Esophagus muscularis mucosa (tissue), 4 donors: ENCODE measurements at places on chromosomes 16 and 17. TPM values are rescaled to one million over a fixed set of nuclear protein-coding genes. Genes with fewer than 3 reads are reported as not detected.

CACNG5 gene
- total RNA-seq, result not detected

MYH3 gene
- total RNA-seq, result 2.4 TPM

EVI2A gene
- total RNA-seq, result 3.2 TPM

C17orf107 gene
- 0.32 TPM for total RNA-seq

HSF4 gene
- total RNA-seq, result 27.3 TPM

GCSH gene
- 14.6 TPM for total RNA-seq

SMIM22 gene
- total RNA-seq, result not detected

MAF gene
- total RNA-seq, result 30.4 TPM

HOXB8 gene
- not detected for total RNA-seq

RHBDF1 gene
- 43.0 TPM for total RNA-seq

CBFB gene
- 39.8 TPM for total RNA-seq

PIGQ gene
- total RNA-seq, result 44.7 TPM

CD300E gene
- total RNA-seq, result 0.39 TPM

SLC16A11 gene
- not detected for total RNA-seq

PSME3 gene
- total RNA-seq, result 81.2 TPM

ZNF771 gene
- total RNA-seq, result 21.0 TPM

DNA sequence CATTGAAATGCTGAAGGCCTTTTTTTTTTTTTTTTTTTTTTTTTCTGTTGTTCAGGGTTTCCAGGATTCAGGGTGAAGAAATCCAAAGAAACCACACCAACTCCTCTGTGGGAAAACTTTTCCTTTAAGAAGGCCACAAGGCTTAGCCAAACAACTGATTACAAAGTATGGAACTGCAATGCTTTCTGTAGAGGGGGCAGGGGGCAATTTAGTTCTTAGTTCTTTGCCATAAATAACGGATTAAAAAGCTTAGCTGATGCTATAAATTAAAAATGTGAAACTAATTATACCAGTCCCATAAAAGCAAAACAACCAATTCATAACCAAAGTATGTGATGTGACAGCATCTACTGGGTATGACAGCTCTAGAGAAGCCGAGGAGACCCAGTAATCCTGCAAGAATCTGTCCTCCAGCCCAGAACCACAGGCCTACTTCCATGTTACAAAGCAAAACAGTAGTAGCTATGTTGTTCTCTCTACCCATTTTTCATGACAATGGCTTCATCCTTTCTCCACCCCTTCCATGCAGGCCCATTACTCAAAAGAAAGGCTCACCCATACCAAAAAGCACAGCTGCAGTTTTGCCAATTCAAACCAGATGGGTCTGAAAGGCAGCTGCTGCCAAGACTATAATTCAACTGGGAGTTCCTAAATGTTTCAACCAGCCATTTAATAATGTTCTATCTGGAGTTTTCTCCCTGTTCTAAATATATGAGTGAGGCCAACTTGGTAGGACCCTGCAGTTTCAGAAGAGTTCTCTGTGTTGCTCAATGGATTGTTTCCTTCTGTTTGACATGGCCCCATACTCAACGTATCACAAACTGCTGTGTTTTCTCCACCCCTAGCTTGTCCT, 167.1 kb upstream of the ZFHX3 start:
- H3K4me1 ChIP-seq, result no peaks in the 10 kb centered on the region
- H3K27ac ChIP-seq, result no peak overlapping the region
- H3K4me3 ChIP-seq, result no peak overlapping the region
- H3K27me3 ChIP-seq, result no peaks in the 10 kb centered on the region

- no peak overlapping the region for H3K4me3 ChIP-seq
- no peaks in the 10 kb centered on the region for H3K36me3 ChIP-seq
- no peaks in the 10 kb centered on the region for H3K27me3 ChIP-seq
- H3K27ac ChIP-seq, result no peak overlapping the region
Measured at GRCh38 chr16:13510425-13511151, 409.4 kb upstream of the ERCC4 start.

GRCh38 chr17:2034806-2035540, 5.0 kb downstream of the DPH1 start:
- H3K27me3 ChIP-seq, result no peaks in the 10 kb centered on the region
- H3K4me1 ChIP-seq, result peaks cover 14% of the 10 kb centered on the region
- no peak overlapping the region for H3K4me3 ChIP-seq
- H3K36me3 ChIP-seq, result peaks cover 45% of the 10 kb centered on the region
- no peak for DNase-seq

DNA sequence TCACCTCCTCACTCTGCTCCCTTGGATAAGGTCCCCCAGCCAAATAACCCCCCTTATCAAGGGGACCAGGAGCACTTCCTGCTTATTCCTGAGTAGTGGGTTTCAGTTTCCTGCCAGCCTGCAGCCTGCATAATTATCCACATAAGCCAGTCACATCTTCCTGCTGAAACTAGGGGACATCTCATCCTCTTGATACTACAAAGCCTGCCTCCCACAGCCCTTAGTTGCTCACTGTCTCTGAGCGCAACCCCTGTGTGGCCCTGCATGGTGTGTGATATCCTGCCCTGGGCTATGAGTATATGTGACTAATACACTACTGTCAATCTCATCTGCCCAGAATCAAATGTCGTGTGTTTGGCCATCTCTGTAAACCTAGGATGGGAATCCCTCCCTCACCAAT, 8.0 kb upstream of the XYLT2 start:
- DNase-seq, result no peak
- no peak overlapping the region for H3K27ac ChIP-seq
- H3K27me3 ChIP-seq, result peaks cover 5% of the 10 kb centered on the region
- no peaks in the 10 kb centered on the region for H3K4me1 ChIP-seq

DNA sequence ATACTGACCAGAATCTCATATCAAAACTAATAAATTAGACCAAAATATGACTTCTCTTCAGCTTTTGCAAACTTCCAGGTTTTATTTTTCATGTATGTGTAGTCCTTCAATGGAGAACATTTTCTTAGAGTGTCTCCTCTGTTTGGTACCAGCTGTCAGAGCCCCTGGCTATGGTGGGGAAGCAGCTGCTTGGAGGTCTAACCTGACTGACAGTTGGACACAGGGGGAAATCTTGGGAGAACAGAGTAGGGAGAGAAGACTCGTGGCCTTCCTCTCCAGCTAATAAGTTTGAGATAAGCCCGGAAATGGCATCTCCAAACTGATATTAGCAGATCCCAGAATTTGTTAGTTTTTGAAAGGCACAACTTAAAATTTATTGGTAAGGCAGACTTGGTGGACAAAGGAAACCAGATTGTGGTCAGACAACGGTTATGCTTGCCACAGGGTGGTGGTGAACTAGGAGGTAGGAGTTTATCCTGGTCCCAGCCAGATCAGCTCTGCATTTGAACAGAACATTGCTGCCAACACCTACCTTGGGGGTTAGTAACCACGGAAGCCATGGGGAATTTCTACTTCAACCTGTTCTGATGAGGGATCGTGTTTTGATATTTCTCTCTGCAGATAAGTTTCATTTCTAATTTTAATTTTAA, 39.2 kb upstream of the IRX3 start:
- H3K4me1 ChIP-seq, result no peaks in the 10 kb centered on the region
- no peak overlapping the region for H3K4me3 ChIP-seq
- H3K27me3 ChIP-seq, result no peaks in the 10 kb centered on the region
- no peaks in the 10 kb centered on the region for H3K36me3 ChIP-seq
- DNase-seq, result no peak
- no peak overlapping the region for H3K27ac ChIP-seq

DNA sequence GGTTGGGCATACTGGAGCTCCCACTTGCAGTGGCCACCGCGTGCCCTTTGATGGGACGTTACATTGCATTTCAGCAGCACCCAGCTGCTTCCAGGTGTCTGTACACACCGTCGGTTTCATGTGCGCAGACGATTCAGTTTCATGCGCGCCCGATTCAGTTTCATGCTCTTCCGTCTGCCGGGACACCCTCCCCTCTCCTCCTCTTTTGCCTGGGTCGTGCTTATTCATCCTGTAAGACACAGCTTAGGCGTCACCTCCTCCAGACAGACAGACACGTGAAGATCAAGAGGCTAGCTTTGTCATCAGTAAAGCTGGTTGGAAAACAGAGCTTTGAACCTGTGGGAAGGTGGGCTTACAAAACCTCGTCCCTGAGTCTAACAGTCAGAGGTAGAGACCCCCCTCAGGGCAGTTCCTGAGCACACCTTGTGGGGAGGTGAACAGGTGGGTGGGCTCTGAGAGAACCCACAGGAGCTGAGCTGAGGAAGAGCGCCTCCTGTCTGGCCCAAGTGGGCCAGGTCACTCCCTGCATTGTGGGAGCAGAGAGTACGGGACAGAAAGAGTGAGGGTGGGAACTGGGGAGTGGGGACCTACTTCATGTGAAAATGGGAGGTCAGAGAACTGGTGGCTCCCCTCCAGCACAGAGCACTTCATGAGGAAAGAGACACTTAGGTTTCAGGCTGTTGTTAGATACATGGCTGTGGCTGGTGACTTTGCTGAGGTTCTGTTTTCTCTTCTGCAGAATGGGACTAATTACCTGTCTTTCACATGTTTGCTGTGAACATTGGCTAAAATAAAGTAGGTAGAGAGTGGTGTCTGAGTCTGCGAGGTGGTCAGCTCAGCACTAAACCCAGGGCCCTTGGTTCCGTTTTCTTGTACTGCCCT, 122.1 kb downstream of the SNX29 start:
- no peak overlapping the region for H3K4me3 ChIP-seq
- H3K36me3 ChIP-seq, result no peaks in the 10 kb centered on the region
- H3K4me1 ChIP-seq, result peaks cover 37% of the 10 kb centered on the region
- DNase-seq, result no peak
- no peaks in the 10 kb centered on the region for H3K27me3 ChIP-seq

GRCh38 chr17:28474111-28474531, 677 bp downstream of the SLC13A2 start:
- no peaks in the 10 kb centered on the region for H3K36me3 ChIP-seq
- H3K4me3 ChIP-seq, result no peak overlapping the region
- no peak for DNase-seq
- H3K4me1 ChIP-seq, result no peaks in the 10 kb centered on the region

DNA sequence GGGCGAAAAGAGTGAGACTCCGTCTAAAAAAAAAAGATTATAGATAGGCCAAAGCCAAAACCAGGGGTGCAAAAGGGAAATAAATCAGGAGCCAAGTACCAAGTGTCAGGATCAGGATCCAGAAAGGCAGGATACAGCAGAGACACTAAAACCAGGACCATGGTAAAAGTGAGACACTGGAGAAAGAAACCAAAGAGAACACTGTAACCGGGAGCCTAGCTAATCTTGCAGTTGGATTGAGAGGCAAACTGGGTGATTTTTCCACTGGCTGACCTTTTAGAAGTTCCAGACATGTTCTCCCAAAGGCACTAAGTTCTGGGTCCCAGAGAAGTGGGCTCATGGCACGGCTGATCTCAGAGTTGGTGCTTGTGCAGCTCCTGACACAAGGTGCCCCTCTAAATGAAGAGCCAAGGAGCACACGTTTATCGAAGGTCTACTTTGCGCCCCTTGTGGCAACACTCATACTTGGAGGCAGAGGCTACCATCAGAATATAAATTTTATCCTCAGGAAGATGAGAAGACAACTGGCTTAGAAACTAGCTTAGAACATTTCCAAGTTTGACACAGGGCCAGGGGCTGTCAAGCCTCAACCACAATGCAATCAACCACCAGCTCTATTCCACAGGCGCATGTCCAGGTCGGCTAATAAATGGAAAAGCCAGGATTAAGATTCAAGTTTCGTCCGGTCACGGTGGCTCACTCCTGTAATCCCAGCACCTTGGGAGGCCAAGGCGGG, 27.5 kb upstream of the HELZ start:
- no peaks in the 10 kb centered on the region for H3K4me1 ChIP-seq
- no peaks in the 10 kb centered on the region for H3K27me3 ChIP-seq
- H3K36me3 ChIP-seq, result no peaks in the 10 kb centered on the region

- no peaks in the 10 kb centered on the region for H3K36me3 ChIP-seq
- H3K27me3 ChIP-seq, result no peaks in the 10 kb centered on the region
- no peak overlapping the region for H3K4me3 ChIP-seq
- H3K27ac ChIP-seq, result no peak overlapping the region
Measured at GRCh38 chr16:87284183-87284582, 33.0 kb downstream of the C16orf95 start.

DNA sequence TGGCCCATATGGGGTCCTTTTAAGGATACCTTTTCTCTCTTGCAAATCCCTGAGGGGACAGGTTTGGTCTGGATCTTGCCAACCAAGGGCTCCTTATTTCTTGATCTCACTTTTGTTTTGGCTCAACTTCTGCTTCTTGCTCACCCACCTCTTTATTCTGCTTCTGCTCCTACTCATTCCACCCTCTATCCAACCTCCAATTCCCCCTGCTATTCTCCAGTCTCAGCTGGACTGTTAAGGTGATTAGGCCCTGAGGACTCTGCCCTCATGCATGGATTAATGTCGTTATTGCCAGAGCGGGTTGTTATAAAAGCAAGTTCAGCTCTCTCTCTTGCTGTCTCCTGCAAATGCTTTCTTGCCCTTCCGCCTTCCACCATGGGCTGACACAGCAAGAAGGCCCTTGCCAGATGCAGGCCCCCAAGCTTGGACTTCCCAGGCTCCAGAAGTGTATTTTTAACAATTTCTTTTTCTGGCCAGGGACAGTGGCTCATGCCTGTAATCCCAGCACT, 29.8 kb downstream of the LAT start:
- H3K4me1 ChIP-seq, result no peaks in the 10 kb centered on the region
- H3K4me3 ChIP-seq, result no peak overlapping the region
- no peaks in the 10 kb centered on the region for H3K27me3 ChIP-seq
- no peak for DNase-seq
- H3K36me3 ChIP-seq, result no peaks in the 10 kb centered on the region

GRCh38 chr16:89565256-89565505, 4.7 kb downstream of the RPL13 start:
- H3K4me3 ChIP-seq, result no peak overlapping the region
- peaks cover 21% of the 10 kb centered on the region for H3K27me3 ChIP-seq
- no peak overlapping the region for H3K27ac ChIP-seq
- H3K36me3 ChIP-seq, result peaks cover 41% of the 10 kb centered on the region
- DNase-seq, result no peak
- peaks cover 41% of the 10 kb centered on the region for H3K4me1 ChIP-seq

- H3K27me3 ChIP-seq, result no peaks in the 10 kb centered on the region
- H3K36me3 ChIP-seq, result no peaks in the 10 kb centered on the region
- H3K4me3 ChIP-seq, result no peak overlapping the region
- H3K4me1 ChIP-seq, result no peaks in the 10 kb centered on the region
- H3K27ac ChIP-seq, result no peak overlapping the region
Measured at GRCh38 chr16:82405736-82406135, 221.0 kb upstream of the CDH13 start.

DNA sequence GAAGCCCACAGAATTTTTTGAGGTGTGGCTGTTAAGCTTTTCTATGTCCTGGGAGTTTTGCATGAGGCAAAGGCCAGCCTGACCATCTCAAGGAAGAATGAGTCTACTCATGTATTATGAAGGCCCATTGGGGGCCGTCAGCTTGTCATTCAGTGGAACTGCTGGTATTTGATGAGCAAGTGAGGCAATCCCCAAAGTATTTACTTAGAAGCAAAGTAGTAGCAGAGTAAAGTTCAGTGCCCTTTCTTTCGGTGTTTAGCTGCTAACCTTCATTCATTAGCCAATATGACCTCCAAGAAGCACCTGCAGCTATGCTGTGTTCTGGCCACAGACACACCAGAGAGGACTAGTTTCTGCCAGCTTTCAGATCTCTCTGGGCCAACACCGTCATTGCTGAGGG, 80.2 kb downstream of the RPA1 start:
- H3K27ac ChIP-seq, result no peak overlapping the region
- no peak for DNase-seq
- H3K36me3 ChIP-seq, result no peaks in the 10 kb centered on the region
- H3K4me3 ChIP-seq, result no peak overlapping the region
- H3K4me1 ChIP-seq, result peaks cover 12% of the 10 kb centered on the region
- no peaks in the 10 kb centered on the region for H3K27me3 ChIP-seq

GRCh38 chr16:56833243-56833970, 31.6 kb upstream of the SLC12A3 start:
- no peaks in the 10 kb centered on the region for H3K4me1 ChIP-seq
- no peak overlapping the region for H3K4me3 ChIP-seq
- H3K27ac ChIP-seq, result no peak overlapping the region
- peaks cover 83% of the 10 kb centered on the region for H3K36me3 ChIP-seq

GRCh38 chr17:76277300-76278267, 12.4 kb downstream of the UBALD2 start:
- H3K27me3 ChIP-seq, result no peaks in the 10 kb centered on the region
- no peak overlapping the region for H3K27ac ChIP-seq
- H3K4me3 ChIP-seq, result no peak overlapping the region
- DNase-seq, result no peak
